ENCODE measurements at places on chromosomes 5 and 9.

GRCh38 chr9:130286781-130287428 is 21.3 kb downstream of the HMCN2 start:
- DNase-seq, result no peak

- DNase-seq, result no peak
These were observed 203.6 kb downstream of the GABRB2 start for GRCh38 chr5:161342886-161343285.

GRCh38 chr9:134187891-134188385 is 23.6 kb upstream of the RNU6ATAC start:
- no peak for DNase-seq

DNA sequence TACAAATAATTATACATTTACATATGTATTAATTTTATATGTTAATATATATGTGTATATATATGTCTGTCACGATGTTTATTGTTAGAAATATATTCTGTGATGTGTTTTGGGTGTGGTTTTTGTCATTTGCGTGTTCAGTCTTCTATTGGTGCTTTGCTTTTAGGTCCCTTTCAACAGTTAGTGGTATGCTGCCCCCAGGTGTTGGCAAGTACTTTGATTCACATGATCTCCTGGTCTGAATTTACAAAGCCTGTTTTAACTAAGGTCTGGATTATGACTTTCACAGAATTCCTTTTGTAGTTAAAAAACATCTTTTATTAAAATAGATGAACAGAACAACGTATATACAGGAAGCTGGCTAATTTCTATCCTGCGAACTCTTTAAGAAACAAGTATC is 271.5 kb downstream of the CCDC171 start:
- DNase-seq, result no peak

DNA sequence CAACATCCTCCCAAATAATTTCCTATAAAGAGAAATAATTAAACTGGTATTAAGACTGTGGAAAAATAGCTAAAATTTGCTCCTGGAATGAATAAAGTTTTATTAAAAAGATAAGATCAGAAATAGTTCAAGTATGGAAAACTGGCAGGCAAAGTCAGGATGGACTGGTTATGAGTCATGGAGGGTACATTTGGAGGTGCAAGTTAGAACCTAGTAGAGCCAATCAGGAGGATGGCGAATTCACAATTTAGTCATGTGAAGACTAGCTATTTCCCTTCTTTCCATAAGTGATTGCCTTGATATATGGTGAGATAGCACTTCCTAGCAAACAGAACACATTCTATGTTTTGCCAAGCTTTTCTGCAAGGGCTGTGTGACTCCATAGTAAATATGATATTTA is 1303.5 kb downstream of the EFNA5 start:
- no peak for DNase-seq

DNA sequence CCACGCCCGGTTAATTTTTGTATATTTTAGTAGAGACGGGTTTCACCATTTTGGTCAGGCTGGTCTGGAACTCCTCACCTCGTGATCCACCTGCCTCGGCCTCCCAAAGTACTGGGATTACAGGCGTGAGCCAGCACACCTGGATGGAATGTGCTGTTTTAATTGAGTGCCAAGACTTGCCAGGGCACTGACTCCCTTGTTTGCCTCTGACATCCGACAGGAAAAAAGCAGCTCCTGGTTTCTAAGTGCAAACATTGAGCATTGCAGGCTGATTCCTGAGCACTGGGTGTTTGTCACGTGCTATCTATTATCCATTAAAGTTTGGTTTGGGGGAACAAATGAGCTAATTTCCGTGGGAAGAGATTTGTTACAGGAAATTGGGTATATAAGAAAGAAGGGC is 70.6 kb upstream of the CKMT2 start:
- DNase-seq, result no peak

DNA sequence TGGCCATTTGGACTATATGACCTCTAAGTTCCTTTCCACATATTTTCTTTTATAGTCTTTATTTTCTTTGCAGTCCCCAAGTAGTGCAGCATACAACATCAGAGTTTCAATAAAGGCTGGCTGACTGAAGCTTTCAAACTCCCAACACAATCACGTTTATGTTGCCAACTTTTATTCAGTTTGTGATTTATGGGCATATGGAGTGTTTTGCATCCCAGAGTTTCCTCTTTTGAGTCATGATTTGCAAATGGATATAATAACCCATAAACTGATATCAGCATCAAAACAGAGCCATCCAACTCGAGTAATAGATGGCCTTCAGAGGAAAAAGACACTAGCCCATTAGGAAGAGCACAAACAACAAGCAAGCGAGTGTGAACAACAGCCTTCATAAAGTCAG is 414.0 kb downstream of the ELAVL2 start:
- no peak for DNase-seq

- DNase-seq, result no peak
These were observed 324.1 kb upstream of the TNC start for GRCh38 chr9:115442054-115442453.

GRCh38 chr5:139275536-139275935 is 18.0 kb upstream of the MATR3 start:
- DNase-seq, result no peak

DNA sequence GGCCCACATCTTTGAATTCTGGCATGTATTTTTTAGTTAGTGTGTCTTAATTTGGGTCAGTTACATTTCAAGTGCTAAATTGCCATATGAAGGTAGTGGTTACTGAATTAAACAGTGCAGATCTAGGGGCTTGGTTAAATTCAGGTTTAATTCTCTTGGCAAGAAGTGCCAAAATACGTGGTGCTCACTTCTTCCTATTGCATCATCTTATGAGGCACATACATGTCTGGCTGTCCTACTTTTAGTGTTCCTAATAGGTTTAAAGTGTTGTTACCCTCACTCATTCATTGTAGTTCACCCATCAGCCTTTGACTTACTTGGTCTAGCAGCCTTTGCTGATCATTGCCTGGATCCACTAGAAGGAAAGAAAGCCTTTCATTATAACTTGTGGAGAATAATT is 59.5 kb downstream of the RPS6 start:
- no peak for DNase-seq

DNA sequence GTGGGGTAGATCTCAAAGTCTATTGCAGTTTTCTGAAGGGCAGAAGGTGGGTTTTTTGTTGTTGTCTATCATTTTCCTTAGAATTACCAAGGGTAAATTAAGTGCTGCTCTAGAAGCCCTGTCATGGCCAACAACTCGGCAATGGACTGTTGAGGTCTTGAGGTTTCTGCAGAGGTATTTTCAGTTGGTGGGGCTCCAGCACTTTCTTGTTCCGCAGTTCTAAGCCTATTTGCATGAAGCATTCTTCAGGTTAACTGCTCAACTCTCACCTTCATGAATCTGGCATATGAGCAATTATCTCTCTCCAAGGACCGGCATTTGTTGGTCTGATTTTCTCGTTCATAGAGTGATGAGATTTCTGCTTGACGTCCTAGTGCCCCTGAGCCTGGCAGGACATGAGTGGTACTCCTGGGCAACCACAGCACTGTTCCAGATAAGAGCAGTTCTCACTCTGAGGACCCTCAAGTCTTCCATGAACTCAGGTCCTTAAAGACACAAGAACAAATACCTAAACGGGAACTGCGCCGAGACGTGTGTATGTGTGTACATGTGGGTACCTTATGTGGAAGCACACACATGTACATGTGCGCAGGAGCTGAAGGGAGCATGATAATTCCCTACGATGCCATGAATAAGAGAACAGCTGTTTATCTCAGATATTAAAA is 544.5 kb downstream of the CSNK1G3 start:
- DNase-seq, result no peak
